ENCODE measurements at places on chromosomes 4 and X.

DNA sequence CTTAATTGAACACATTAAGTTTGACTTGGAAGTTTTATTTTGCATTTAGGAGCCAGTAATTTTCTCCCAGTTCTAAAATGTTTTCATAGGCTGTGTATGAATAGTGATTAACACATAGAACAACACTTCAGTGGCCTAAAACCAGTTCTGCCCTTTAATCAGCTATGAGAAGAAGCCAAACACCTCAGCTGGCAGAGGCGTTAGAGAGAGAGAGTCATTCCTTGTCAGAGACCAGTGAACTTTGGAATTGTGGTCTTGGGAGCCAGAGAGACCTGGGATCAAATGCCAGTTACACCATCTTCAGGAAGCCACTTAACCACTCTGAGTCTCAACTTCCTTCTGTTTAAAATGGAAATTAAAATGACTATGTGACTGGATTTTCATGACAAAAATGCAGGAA lies 39.3 kb upstream of the PRPS2 start:
- no peak for DNase-seq

DNA sequence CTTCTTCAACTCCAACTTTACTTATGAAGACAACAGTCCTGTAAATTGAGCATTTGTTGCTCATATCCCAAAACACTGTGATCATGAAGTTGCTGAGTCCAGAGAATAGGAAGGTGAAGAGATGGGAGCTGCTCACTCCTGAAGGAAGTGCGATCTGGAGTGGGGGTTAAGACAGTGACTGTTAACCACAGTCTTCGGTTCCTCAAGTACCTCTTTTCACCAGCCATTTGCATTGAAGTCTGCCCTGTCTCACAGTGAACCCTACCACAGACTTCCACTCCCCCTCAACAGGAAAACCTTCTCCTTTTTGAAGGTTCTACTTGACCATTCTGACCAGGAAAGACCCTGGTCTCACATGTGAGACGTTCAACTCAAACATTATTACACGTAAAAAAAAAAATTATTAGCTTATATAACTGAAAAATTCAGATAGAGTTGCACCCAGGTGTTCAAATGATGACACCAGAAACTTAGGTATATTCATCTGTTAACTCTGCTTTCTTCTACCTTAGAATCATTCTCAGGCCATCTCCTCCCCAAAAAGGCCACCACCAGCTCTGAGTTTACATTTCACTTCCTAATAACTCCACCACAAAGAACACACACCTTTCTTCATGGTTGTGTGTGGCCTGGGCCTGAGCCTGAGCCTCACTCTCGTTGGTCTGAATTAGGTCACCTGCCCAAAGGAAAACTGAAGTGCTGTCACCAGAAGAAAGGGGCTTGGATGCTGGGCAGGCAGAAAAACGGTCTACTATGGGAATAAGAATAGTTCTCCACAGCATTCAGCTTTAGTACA lies 199.2 kb downstream of the DCTD start:
- no peak for DNase-seq

- DNase-seq = no peak
Measured at GRCh38 chrX:39437670-39438441, 636.6 kb downstream of the MID1IP1 start.

DNA sequence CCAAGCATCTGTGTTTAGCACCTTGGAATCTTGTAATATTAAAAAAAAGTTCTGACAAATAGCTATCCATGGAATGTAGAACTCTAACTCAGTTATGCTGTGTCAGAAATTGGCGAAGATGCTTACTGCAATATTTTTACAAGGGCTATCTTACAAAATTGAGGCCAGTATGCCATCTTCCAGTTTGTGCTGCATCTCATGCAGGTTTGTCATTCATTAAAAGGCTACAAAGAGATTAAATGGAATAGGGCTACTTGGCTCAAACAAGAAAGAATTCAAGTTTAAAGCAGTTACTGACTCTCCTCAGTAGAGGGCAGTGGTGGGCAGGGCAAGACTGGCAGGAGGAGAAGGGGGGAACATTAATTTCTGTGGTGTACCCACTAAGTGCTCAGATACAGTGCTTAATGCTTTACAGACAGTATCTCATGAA lies 66.5 kb downstream of the SHROOM4 start:
- DNase-seq = peak; percentile 0

DNA sequence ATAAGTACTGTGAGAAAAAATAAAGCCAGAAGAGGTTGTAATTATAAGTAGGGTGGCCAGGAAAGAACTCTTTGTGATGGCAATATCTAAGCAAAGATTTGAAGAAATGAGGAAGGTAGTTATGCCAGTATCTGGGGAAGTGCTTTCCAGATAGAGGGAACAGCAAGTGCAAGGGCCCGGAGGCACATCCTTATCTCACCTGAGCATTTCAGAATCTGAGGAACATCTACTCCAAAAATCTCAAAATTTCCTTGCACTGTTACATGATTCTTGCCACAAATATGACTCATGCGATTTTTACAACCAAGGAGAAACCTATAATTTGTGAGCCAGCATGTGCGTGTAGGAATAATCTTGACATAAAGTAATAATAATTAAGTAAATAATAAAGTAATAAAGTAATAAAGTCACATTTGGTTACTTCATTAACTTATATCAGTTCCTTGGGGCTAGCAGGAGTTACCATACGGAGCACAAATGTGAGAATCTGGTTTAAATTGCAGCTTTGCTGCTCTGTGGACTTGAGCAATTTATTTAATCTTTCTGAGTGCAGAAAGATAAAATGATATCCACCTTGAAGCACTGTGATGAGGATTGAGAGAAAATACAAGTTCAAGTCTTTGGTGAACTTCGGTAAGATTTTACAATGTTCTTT lies 105.1 kb upstream of the SLC34A2 start:
- DNase-seq = no peak

GRCh38 chrX:47644557-47645091 lies 5.7 kb downstream of the ELK1 start:
- DNase-seq = no peak

Data from effector memory CD8-positive, alpha-beta T cell (primary cell).